KG1 (cell line): ENCODE measurements at places on chromosomes 4 and X.
A peak's percentile ranks its signal among the peaks of the same experiment; 100 is the strongest.

DNA sequence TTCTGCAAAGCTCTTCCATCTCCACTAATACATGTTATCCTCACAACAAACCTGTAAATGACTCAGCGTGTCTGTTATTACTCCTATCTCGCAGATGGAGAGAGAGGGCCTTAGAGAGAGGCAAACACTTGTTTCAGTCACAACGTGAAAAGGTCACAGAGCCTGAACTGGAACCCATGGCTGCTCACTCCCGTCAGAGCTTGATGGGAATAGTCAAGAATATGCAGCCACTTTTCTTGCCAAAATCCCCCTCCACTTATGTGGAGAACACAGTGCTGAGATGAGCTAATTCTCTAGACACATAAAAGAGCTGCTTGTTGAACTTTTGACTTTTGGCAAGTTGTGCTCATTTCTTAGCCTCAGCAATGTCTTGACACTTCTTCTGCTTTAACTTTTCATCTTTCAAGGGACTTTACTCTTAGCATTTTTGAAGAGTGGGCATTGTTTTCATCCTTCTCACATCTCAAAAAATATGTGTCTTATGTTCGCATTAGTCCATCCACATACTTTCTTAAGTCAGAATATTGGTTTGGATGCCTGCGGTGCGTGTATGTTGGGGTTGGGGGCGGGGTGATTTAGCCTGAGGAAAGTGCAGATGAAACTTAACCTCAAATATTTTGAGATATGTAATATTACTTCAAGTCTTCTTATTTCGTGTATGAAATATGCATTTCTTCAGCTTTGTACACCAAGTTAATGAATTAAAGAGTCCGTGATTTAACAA lies 69.2 kb downstream of the SYNPO2 start:
- DNase-seq = no peak

DNA sequence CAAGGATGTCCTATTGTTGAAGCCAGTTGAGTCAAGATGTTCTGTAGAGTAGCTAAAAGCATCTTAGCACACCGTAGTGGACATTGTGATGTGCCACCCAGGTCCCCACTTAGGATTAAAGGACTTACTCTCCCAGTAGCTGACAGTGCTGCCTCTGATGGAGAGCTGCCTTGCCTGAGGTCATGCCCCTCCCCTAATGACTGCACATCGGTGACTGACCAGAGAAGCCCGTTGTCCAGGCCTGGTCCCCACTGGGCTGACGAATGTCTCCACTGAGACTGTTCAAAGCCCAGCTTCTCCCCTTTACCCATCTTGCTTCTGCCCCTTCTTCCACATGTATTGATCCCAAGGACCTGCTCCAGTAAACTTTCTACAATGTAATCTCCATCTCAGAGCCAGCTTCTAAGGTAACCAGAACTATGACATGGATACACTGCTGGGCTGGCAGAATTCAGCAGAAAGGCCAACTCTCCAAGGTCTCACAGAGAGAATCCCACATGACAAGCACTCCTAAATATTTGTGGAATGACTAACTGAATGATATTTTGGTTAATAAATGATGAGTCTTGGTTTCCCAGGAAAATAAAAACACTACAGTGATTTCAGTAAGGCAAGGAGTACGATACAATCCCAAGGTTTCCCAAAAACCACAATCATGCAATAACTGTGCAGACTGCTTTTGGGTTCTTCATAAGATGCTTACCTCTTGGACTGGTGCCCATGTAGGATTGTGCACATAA lies 82.4 kb upstream of the TMEM150C start:
- DNase-seq = no peak

GRCh38 chrX:109848461-109849050 lies 115.5 kb upstream of the ACSL4 start:
- no peak for DNase-seq

- DNase-seq = no peak
These were observed 31.2 kb downstream of the PLS3 start for GRCh38 chrX:115591856-115592842.

- DNase-seq = no peak
These were observed 58.9 kb downstream of the WFS1 start for GRCh38 chr4:6328526-6328925.

GRCh38 chr4:189845145-189845846 lies 95.4 kb upstream of the FRG1 start:
- no peak for DNase-seq

DNA sequence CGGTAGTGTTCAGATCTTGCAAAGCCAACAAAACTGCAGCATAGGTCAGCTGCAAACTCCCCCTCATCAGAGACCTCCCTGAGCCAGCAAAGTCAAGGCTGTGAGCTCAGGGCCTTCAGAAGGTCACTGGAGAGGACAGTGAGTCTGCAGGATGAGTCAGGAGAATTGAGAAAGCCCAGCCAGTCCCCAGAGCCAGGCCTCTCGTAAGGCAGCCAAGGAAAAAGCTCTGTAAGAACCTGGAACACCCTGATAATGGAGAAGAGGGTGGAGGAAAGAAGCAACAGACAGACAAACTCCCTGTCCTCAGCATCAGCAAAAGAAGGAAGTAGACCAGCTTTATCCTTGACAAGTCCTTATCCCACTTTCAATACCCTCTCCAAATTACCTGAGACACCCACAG lies 33.0 kb downstream of the GRIA3 start:
- no peak for DNase-seq

DNA sequence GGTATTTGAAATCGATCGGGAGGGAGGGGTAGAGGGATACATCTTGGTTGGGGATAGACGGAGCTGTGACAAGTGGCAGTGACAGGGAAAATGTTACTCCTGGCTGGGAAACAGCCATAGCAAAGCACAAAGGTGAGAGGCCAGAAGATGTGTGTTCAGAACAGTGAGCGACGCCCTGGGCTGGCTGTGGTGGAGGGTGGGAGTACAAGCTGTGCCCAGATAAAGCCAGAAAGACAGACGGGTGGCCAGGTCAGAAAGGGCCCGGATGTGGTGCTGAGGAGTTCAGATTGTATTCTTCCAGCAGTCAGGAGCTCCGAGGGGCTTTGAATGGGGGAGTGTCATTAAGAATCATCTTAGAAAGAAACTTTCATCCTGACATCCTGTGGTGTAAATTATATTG lies 27.9 kb downstream of the CCDC149 start:
- no peak for DNase-seq

DNA sequence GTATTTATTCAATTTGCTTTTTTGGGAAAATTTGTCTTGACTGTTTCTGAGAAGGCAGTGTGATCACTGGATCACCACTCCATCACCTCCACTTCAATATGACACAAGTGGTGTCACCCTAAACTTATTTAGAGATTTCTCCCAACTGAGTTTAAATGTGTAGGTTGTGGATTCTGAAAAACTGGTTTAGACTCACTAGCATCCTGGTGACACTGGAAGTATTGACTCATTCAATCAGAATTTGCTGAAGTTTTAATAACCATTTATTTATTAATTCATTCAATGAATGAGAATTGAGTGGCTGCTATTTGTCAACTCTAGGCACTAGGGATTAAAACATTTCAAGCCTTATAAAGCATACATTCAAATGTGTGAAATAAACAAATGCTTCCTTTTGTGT lies 819.1 kb upstream of the EPHA5 start:
- no peak for DNase-seq

GRCh38 chrX:47583240-47583861 lies 1.1 kb downstream of the TIMP1 start:
- no peak for DNase-seq

DNA sequence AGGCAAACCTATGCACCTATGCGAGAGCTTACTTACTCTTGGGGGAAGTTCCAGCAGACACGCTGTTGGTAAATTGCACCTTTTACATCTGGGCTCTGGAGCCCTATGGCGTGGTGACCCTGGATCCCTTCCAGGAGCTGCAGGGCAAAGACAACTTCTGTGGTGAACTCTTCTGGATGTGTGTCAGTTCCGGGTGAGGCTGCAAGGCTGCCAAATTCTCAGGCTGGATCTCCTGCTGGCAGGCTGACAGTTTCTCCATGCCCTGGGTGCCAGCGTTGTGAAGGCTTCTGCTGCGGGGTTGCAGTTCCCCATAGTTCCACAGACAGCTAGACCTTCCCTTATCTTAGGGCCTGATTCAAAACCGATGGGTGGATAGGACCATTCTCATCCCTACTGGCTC lies 37.9 kb downstream of the RAP2C start:
- no peak for DNase-seq

GRCh38 chr4:17646693-17647092 lies 32.3 kb downstream of the MED28 start:
- DNase-seq = no peak

GRCh38 chr4:56757821-56758411 lies 63.6 kb downstream of the SPINK2 start:
- DNase-seq = peak; percentile 96

- DNase-seq = no peak
These were observed 24.4 kb upstream of the PDE6B start for GRCh38 chr4:600850-601515.
